CD14-positive monocyte (primary cell): ENCODE measurements at places on chromosomes 16 and 17.

GRCh38 chr16:78579020-78579419 lies 479.6 kb downstream of the WWOX start:
- DNase-seq = no peak

DNA sequence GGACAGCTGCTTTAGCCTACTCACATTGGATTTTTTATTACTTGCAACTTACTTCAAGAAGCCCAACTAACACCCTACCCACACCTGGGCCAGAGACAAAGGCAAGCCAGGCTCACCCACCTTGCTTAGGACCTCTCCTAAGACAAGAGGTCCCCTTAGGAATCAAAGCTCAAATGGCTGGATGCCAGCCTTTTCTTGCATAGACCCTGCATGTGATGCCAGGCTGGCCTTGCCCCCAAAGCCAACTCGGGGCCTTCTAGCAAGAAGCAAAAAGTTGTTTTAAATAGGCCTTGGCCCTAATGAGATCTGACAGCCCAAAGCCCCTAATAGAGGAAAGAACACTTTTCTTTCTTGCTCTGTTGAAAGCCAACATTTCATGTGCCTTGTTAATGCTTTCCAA lies 20.7 kb downstream of the GPRC5B start:
- DNase-seq = no peak

DNA sequence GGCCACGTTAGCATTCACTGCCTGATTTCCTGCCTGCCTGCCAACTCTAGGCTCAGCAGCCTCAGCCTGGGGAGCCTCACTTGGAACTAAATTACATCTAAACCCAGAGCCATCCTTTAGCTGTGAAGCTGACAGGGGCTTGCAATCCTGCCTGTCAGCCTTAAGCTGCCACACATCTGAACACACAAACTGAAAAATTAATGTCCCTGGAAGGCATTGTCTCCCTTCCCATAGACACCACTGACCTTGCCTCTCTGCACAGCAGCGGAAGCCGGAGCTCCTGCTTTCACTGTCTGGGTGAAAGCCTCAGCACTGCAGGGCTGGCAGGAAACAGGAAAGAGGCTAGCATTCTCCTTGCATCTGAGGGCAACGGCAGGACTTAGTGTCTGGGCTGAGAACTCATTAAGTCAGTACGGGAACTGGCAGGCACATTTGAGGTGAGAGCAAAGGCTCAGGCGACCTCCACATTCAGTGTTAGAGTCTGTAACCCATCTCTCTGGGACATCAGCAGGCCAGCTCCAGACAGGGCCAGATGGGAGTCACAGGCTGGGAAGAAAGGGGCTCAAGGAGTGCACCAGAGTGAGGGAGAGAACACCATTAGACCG lies 452.4 kb upstream of the C16orf82 start:
- DNase-seq = no peak

GRCh38 chr17:82894389-82894788 lies 54.6 kb upstream of the ZNF750 start:
- no peak for DNase-seq

DNA sequence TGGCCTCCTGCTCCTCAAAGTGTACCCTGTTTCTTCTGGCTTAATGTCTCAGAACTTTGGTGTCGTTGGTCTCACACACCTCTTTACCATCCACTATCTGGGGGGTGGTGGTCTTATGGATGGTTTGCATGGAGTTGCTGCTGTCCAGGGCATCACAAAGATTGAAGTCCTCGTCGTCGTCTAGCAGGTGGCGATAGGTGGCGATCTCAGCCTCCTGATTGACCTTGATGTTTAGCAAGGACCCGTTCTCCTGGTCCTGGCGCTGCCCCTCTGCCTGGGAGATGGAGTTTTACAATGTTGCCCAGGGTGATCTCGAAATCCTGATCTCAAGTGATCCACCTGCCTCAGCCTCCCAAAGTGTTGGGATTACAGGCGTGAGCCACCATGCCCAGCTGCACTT lies 31.1 kb upstream of the HELZ start:
- DNase-seq = no peak

DNA sequence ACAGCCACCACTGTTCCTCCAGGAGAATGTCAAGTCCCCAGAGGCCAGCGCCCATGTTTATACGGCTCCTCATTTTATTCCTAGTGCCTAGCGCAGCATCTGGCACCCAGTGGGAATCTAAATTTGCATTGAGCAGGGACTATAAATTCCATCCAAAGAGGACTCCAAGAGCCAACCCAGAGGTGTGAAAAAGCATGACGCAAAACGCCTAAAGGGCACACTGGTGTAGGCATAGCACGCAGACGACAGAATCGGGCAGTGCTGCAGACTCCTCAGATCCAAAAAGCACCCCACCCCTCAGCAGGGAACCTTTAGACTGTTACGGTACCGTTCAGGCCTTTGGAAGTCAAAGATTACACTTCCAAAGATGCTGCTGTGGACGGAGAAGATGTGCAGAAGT lies 19.5 kb downstream of the TEKT5 start:
- no peak for DNase-seq

GRCh38 chr17:79548116-79548515 lies 62.7 kb downstream of the RBFOX3 start:
- no peak for DNase-seq

DNA sequence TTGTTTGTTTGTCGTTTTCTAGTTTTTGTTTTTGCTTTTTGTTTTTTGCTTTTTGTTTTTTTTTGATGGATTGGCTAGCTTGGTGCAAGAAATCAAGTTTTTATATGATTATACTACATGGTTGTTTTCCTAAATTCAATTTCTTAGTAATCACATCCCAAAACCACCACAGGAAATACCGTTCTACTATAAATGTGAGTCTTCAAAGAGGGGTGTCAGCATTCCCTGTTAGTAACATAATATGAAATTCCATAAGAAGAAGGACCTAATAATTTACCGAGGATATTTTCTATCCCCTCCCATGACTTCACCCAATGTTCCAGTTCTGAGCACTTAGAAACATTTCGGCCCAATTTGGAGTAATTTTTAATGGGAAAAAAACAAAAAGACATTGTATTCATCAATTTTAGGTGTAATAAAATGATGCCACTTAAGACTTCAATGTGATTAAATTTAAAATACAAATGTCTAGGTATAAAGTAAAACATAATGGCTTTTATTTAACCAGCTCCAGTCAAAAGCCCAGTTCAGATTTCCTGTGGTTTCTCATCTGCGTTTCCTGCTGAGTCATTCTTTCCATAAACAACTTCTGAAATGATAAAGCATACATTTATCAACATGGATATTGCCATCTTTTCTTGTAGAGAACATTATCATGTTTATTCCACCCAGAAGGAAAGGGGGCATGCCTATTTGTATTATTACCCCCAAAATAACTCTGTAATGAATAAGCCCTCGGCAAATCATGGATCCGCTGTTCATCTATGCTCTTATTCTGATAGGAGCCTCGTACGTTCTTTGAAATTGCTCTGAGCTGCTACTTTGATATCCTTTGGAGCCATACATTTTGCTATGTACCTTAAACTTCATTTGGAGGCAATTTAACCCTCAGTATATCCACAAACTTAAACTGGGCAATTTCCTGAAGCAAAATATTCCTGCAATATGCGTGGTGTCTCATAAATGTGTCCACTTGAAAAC lies 28.1 kb downstream of the HSBP1 start:
- no peak for DNase-seq

GRCh38 chr17:3529817-3530741 lies 27.5 kb downstream of the TRPV3 start:
- no peak for DNase-seq

- no peak for DNase-seq
Measured at GRCh38 chr17:50911890-50912289, 45.7 kb upstream of the TOB1 start.

GRCh38 chr16:86037999-86038925 lies 139.3 kb downstream of the IRF8 start:
- DNase-seq = no peak

DNA sequence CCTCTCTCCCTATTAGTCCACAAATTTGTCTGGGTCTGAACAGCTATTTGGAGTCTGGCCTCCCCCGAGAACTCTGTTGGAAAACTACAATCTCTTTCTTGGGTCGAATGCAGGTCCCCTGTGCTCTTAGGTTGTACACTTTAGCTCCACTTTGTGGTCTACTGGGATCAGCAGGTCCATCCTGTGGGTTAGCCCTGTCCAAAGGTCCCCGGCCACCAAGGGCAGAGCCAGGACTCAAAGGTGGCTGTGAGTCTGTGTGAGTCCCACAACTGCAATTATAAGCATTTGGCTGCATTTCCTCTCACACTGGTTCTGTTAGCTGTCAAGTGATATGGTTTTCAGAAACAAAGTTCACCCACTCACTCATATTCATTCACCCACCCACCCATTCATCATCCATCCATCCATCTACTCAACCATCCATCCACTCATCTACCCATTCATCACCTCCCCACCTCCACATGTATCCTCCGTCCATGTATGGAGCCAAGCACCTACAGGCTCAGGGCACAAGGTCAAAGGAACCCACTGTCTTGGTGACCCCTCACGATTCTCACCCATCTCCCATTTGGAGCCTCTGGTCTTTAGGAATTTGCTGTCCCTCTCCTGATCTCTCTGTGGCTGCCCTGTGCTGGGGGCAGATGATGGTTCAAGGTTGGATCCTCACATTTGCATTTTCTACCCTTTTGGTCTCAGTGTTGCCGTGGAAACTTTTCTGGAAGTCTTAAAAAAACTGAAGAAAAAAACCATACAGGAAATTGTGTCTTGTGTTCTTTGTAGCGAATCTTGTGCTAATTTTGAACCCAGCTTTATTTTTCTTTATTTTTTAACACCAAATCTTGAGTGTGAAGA lies 45.8 kb downstream of the IRF8 start:
- no peak for DNase-seq

- peak; percentile 72 for DNase-seq
Measured at GRCh38 chr17:3802461-3803307, 1.7 kb upstream of the ITGAE start.

DNA sequence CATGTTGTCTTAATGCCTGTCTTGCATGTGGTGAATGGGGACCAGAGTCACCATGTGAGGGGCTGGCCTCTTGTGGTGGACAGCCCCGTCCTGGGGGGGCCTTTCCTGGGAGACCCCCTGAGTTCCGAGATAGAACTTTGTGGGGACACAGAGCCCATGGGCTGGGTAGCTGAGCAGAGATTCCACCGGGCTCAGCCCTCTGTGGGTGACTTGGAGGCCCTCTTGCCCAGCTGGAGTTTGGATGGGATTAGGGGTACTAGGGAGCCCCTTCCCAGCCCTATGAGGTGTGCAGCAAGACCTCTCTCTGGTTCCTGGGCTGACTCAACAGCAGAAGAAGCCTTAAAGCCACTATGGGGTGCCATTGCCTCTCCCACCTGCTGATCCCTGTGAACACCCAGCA lies 38.1 kb downstream of the MRC2 start:
- no peak for DNase-seq

DNA sequence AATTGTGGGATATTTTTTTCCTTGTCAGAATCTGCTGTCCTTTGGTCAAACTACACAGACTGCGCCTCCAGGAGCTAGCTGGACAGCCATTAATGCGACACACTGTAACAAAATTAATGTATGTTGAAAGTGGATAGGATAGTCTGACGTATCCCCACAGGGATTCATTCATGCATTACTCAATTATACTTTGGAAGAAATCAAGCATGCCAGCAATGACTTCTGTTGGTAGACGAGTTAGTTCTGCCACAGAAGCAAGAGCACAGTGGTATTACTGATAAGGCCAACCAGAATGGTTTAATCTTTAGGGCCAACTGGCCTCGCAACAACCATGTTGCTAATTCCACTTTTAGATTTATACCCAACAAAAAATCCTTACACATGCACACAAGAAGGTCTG lies 106.4 kb upstream of the TOB1 start:
- DNase-seq = no peak

DNA sequence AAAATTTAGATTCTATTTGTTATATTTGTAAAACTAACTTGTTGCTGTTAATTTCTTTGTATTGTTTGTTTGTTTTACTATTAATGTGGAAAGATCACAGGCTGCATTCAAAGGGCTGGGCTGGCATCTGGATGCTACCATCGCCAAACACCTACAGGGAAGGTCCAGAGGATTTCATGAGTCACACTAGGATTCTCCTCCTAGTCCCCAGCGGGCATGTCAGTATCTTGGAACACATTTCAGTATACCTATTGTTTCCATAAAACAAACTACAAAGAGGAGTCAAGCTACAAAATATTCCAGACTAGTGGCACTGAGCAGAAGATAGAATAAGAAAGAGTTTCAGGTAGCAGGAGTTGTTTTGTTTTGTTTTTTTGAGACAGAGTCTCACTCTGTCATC lies 55.3 kb downstream of the NOG start:
- DNase-seq = no peak

- DNase-seq = no peak
Measured at GRCh38 chr17:39706921-39707337, 7.1 kb downstream of the ERBB2 start.

- no peak for DNase-seq
Measured at GRCh38 chr16:47260503-47260902, 116.8 kb upstream of the NETO2 start.

DNA sequence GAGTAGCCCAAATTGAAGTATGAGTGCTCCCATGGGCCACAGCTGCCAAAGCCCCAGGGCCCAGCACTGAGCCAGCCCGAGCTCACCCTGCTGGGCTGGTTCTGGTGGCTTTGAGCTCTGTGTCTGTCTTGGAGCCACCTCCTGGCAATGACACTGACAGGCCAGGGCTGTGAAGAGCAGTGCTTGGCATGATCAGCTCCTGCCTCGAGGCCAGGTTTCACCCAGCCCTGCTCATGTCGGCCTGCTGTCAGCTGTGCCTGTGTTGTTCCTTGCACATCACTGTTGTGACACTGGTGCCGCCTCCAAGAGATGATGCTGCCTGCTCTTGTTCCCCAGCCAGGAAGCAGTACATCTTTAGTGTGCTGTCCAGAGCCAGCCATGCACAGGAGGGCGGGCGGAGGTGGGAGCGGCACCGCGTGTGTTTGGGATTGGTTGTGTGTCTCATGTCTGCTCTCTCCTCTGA lies 26.0 kb downstream of the PLD6 start:
- DNase-seq = no peak

DNA sequence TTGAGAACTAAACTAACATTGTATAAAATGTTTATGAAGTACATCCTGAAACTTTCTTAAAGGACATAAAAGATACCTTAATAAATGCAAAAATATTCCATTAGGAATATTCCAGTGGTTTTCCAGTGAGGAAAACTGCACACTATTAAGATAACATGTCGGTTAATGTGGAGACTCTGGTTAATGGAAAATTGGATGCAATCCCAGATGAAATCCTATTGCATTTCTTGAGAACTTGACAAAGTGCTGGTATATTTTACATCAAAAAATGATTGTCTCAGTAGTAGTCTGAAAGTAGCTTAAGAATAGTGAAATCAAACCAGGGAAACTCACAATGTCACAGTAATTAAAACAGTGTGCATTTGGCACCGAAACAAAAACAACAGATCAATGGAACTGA lies 202.5 kb upstream of the MON1B start:
- DNase-seq = no peak

- DNase-seq = no peak
Measured at GRCh38 chr17:14704121-14704520, 403.2 kb downstream of the HS3ST3B1 start.

GRCh38 chr17:82668631-82669099 lies 20.4 kb upstream of the WDR45B start:
- DNase-seq = peak; percentile 59

GRCh38 chr17:49862781-49863331 lies 15.0 kb upstream of the TAC4 start:
- DNase-seq = no peak

GRCh38 chr16:73546341-73546845 lies 498.5 kb upstream of the ZFHX3 start:
- DNase-seq = no peak
